ENCODE measurements at places on chromosomes 1 and 21.

GRCh38 chr1:237583756-237584155 lies 307.0 kb downstream of the ZP4 start:
- DNase-seq: no peak

GRCh38 chr1:151072224-151072623 lies 1.7 kb downstream of the GABPB2 start:
- no peak for DNase-seq

DNA sequence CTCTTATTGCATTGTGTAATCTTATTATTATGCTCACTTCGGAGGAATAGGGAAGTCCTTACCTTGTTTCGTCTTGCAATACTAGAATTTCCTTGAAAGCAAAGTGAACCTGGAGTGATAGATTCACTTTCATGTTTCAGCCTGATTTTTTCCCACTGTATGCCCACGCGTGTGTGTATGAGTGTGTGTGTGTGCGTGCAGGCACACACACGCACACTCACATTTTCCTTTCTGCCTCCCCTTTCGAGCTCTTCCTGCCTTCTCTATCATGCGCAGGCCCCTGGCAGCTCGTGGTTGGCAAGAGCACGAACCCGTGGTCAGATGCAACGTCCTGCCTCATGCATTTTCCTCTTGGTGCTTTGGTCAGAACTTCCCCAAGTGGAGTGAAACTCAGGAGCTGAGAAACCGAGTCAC lies at the start of gene GCSAML:
Gene GCSAML, plus strand, starts transcription at position 366 of the 414 bp plus-strand sequence. CDS start 58 bp downstream, outside the sequence.
- DNase-seq: no peak

GRCh38 chr1:226808501-226808900 lies 61.9 kb upstream of the PSEN2 start:
- no peak for DNase-seq

GRCh38 chr21:32803651-32804050 lies 32.1 kb upstream of the PAXBP1 start:
- no peak for DNase-seq

GRCh38 chr21:26185021-26185420 lies 14.5 kb upstream of the APP start:
- DNase-seq: no peak
